ENCODE measurements at places on chromosomes 2 and 18.

GRCh38 chr18:36299015-36299414 is 1.5 kb downstream of the FHOD3 start:
- DNase-seq: no peak

- DNase-seq: no peak
Observed at GRCh38 chr2:95004287-95004686, 21.2 kb upstream of the MAL start.

- DNase-seq: no peak
Observed at GRCh38 chr2:137539336-137539735, 424.9 kb upstream of the HNMT start.

GRCh38 chr2:21333684-21334083 is 209.9 kb downstream of the TDRD15 start:
- no peak for DNase-seq

DNA sequence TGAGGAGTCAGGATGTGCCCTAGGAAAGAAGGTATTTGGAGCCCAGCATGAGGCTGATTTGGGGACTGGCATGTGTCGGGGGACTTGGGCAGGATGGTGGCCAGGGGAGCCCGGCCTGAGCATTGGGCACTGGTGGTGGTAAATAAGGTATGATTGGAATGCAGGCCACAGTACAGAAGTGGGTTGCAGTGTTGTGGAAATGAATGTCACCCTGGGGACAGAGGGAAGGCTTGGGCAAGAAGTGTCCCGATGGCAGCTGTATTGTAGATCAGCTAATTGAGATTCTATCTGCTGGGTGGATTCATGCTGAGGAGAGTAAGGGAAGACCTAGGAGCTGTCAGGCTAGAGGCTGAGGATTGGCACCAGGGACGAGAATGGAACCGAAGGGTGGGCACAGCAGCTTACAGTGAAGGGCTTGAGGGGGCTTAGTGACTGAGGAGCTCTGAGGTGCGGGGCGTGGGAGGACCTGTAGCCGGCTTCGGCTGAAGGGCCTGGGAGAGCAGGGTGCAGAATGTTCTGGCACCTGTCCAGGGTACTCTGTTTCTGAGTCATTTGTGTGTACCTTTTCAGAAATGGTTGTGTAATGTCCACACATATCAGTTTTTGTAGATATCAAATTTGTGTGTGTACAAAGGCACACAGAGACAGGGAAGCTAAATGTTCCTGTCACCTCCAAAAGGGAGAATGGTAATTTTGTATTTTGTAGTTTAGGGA is 170.2 kb downstream of the PRKCE start:
- peak; percentile 41 for DNase-seq

DNA sequence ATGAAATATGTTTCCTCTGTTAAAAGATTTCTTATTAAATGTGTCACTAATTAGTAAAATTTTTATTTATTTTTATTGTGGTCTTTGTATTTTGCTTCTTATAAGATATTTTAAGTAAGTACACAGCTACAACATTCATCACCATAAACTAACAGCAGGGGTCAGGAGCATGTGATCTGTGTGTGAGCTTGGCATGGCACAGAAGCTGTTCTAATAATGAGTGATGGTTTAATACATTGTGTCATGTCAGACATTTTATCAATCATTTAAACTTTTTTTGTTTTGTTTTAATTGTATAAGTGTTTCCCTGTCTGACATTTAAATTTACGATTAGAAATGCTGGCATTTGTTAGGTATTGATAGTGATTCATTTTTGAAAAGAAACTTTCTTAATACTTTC is 585.4 kb downstream of the DSC3 start:
- no peak for DNase-seq

GRCh38 chr2:75577280-75577679 is 16.5 kb upstream of the EVA1A start:
- no peak for DNase-seq

DNA sequence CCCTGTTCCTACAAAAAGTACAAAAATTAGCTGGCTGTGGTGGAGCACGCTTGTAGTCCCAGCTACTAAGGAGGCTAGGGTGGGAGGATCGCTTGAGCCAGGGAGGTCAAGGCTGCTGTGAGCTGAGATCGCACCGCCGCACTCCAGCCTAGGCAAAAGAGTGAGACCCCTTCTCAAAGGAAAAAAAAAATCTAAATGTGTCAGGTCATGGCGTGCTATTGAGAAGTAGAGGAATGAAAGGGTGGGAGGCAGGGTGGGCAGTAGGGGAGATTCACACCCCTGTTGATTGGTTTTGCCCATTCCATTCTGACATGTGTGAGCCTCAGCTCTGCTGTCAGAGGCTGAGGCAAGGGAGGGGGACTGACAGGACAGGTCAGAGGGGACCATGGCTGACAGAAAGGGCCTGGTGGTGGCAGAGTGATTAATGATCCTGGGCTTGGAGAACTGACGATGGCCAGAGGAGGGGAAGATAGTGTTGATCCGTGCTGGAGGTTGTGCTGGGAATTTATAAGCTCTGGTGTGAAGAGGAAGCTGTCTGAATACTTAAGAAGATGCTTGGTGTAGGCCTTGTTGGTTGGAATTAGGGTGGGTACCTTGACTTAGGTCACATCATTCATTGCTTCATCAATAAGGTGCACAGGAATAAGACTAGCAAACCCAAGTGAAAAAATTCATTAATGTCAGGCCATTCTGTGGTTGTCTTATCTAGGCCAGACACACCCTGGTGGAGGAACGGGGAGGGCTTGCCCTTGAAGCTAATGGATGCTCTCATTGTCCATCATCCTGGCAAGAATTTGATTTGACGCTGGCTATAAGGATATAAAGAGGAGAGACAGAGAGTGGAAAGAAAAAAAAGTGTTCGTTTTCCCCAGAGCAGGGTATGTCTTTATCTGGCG is 19.1 kb upstream of the SMARCAL1 start:
- DNase-seq: no peak

GRCh38 chr2:72431737-72432136 is 284.1 kb upstream of the CYP26B1 start:
- DNase-seq: no peak

- no peak for DNase-seq
Observed at GRCh38 chr2:647691-648231, 29.4 kb downstream of the TMEM18 start.

DNA sequence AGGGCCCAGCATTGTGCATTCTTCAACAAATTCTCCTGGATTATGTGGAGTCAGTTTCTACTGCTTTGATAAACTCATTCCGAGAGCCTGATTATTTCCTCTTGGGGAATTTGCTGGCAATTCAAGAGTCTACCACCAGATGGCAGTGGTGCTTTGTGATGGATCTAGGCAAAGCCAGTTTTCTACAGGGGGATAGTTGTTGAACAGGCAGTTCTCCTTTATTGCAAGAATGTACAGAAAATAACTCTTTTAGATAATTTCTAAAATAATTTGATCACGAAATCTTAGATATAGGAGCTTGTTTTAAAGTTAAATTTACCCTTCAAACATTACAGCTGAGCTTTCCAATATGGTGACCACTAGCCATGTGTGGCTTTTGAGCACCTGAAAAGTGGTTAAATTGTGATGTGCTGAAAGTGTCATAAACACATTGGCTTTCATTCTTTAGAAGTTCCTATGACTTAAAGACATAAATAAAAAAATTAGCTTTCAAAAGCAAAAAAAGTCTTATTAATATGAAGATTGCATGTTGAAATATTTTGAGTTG is 66.7 kb upstream of the HAAO start:
- DNase-seq: peak; percentile 53

GRCh38 chr2:112885506-112885902 is 25.5 kb upstream of the IL37 start:
- no peak for DNase-seq

GRCh38 chr2:151775057-151775740 is 40.9 kb upstream of the NEB start:
- DNase-seq: no peak

- DNase-seq: no peak
Observed at GRCh38 chr2:158204741-158205165, 103.1 kb downstream of the UPP2 start.

DNA sequence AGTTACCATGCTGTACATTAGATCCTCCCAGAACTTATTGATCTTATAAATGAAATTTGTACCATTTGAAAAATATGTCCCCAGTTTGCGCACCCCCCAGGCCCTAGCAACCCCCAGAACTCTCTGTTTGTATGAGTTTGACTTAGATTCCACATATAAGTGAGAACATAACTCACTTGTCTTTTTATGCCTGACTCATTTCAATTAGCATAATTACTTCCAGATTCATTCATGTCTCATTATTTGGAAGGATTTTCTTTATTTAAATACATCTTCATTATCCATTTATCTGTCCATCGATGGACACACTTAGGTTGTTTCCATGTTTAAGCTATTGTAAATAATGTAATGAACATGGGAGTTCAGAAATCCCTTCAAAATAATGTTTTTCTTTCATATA is 705.9 kb downstream of the CCDC85A start:
- DNase-seq: no peak

- DNase-seq: no peak
Observed at GRCh38 chr18:62651276-62652056, 63.9 kb upstream of the PHLPP1 start.

- peak; percentile 58 for DNase-seq
Observed at GRCh38 chr18:54672846-54673475, 81.9 kb downstream of the DYNAP start.

DNA sequence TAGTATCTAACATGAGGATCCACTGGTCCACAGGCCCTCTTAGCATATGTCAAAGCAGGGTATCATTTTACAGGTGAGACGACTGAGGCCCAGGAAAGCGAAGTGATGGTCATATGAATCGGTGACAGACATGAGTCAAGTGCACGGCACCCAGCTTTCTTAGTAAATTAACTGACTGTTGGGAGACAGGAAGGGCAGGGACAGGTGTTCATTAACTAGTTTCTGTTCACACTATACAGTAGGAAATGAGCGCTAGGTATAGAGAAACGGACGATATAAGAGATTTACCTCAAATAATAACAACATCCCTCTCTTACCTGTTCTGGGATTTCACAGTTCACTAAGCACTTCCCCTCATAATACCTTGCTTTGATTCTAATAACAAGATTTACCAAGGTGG is 1.7 kb upstream of the SMARCAL1 start:
- DNase-seq: no peak

- DNase-seq: no peak
Observed at GRCh38 chr18:50621366-50621765, 61.5 kb downstream of the MAPK4 start.

DNA sequence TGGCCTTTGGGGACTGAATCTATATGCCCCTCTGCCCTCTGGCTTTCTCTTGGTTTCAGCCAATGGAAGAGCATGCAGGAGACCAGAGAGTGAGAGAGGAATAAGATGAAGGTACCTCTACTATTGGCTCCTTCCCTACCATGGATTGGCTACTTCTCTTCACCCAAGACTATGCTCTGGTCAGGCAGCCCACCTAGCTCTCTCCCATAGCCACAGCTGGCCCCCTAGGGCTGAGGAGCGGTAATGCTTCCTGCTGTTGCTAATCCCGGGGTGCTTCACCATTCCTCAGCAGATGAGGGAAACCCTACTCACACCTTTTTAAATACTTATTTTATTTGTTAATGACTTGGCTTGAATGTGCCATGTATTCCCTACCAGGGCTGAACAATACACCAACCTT is 142.4 kb downstream of the MREG start:
- DNase-seq: no peak

GRCh38 chr2:216833061-216833460 is 26.8 kb downstream of the TNP1 start:
- DNase-seq: no peak

GRCh38 chr2:145007093-145007959 is 487.4 kb upstream of the ZEB2 start:
- peak; percentile 42 for DNase-seq

GRCh38 chr2:222738312-222738711 is 66.9 kb downstream of the MOGAT1 start:
- DNase-seq: no peak
